Fibroblast of villous mesenchyme (primary cell): ENCODE measurements at places on chromosomes 5 and 9. TPM values are rescaled to one million over a fixed set of nuclear protein-coding genes. Genes with fewer than 3 reads are reported as not detected.

DNA sequence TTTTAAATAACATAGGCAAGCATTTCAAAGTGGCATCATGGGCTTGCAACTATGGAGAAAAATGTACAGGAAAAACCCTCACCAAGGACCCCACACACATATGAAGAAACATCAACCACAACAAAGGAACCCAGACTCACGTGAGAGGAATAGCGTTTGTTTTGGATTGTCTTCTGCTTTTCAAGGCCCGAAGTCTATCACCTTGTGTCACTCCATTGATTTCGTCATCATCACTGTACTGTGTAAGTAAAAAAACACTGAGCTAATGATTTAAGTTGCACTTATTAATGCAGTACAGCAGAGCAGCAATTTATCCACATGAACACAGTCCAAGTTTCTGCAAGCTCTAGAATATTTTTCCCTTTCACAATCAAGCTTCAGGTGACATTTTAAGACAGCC, 72.4 kb downstream of the HABP4 start:
- no peak for DNase-seq

- DNase-seq = peak; percentile 47
These were observed 1.7 kb downstream of the TUT7 start for GRCh38 chr9:86352440-86353077.

Gene IFNK
- not detected in 2 replicates for total RNA-seq

DNA sequence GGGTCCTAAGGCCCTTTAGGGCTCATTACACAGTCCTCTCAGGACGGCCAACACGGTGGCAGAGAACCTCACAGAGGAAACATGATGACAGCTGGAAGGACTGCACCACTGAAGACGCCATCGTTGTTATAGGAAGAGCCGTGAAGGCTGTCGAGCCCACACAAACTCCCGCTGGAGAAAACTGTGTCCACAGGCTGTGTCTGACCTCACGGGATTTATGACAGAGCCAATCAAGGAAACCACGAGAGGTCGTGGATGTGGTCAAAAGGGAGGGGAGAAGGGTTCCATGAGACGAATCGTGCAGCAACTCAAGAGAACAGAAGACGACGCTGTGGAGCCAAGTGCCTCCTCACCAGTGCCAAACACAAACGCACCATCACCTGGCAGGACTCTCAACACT, 12.2 kb downstream of the QSOX2 start:
- no peak for DNase-seq

DNA sequence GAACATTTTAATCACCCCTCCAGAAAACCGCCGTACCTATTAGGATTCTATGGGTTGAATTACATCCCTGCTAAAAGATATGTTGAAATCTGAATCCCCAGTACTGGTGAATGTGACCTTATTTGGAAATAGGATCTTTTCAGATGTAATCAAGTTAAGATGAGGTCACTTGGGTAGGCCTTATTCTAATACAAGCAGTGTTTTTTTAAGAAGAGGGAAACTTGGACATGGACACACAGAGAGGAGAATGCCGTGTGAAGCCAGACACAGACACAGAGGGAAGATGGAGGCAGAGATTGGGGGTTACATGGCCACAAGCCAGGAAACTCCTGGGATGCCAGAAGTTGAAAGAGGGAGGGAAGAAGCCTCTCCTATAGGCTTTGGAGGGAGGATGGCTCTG, 183.5 kb downstream of the GNA14 start:
- no peak for DNase-seq

GRCh38 chr5:180115326-180116076, 43.9 kb upstream of the RNF130 start:
- no peak for DNase-seq

- no peak for DNase-seq
These were observed 100.9 kb upstream of the PTGER4 start for GRCh38 chr5:40578501-40579451.

DNA sequence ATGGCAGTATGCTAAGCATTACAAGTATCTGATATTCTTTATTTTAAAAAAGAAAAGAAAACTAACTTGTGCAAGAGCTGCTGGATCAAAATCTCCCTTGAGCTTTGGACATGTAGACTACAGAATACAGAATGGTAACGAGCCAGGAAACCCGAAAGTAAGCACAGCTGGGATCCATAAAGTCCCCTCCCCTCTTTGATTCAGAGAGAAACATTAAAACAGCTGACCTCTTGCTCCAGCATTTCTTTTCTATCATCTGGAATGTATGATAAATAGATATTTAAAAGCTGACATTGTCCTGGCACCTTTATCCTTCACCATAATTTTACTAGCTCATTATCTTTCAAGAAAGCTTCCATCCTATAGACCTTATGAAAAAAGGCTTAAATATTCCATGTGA, 28.2 kb upstream of the LPAR1 start:
- DNase-seq = peak; percentile 37

- no peak for DNase-seq
These were observed 49.8 kb upstream of the IFNK start for GRCh38 chr9:27474305-27474704.

DNA sequence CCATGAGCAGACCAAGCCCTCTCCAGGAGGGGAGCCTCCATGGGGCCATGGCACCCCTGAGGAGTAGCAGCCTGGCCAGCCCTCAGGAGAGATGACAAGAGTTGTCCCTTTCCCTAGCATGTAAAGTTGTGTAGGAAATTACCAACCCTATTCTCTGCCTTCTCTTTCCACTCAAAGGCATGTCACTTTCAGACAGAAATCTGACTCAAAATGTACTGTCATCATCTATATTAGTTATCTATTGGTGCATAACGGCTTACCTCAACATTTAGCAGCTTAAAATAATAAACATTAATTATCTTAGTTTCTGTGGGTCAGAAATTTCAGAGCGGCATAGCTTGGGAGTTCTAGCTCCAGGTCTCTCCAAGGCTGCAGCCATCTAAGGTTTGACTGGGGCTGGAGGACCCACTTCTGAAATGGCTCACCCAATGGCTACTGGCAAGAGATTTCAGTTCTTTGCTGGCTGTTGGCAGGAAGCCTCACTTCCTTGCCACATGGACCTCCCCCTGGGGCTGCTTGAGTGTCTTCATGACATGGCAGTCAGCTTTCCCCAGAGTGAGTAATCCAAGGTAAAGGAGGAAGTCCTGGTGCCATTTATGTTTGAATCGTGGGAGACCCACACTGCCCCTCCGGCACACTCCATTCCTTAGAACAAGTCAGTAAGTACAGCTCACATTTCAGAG, 632.3 kb downstream of the CCDC171 start:
- DNase-seq = no peak

Gene FABP6
- not detected in 2 replicates for total RNA-seq

- DNase-seq = no peak
These were observed 21.7 kb downstream of the CXXC5 start for GRCh38 chr5:139669662-139670368.

GRCh38 chr5:1380011-1380817, 35.3 kb upstream of the CLPTM1L start:
- peak; percentile 31 for DNase-seq

GRCh38 chr5:54696931-54697330, 179.4 kb downstream of the SNX18 start:
- DNase-seq = no peak

Gene GPR150
- 0.32 and 0.43 TPM in 2 replicates for total RNA-seq

- DNase-seq = no peak
These were observed 1.4 kb downstream of the CHSY3 start for GRCh38 chr5:129905473-129906176.

DNA sequence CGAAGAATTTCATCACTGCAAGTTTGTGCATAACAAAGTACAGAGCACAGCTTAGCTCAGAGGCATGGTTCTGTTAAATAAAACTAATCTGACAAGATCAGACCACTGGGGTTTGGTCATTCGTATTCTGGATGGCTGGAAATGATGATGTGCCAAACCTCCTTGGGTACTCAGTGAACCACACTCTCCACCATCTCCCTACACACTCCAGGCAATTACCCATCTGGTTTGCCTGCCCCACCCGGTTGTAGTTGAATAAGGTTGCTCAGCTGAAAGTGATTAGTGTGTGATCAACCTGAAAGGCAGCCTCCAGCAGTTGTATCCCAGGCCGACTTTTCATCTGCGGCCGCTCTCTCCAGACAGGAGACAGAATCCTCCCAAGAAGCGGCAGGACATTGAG, 371.4 kb downstream of the TLE1 start:
- peak; percentile 17 for DNase-seq

DNA sequence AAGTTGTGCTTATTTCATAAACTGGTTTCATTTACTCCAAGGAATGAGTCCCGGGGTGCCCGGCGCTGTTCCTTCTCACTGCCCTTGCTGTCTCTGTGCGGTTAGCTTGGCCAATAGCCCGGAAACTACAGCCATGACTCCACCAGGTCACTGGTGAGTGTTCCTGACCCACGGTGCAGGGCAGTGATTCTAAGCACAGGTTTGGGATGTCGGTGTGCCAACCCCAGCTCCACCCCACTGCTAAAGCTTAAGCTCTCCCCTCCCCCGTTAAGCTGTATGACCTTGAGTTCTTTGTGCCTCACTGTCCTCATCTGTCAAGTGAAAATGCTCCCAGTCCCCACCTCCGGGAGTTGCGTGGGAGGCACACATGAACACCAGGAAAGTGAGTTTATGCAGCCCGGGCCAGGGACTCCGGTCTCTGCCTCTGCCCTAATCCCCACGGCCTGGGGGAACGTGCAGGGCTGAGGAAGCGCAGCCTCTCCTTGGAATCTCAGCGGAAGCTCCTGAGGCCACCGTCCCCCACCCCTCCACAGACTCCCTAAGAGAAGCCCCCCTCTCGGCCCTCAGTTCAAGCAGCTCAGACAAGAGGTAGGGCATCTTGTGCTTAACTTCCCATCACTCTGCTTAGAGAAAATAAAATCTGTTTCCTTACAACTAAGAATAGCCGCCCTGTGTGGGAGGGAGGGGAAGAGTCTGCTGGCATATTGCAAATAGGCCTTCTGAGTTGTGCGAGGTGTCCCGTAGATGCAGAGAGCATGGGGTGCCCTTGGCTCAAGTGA, 92.0 kb upstream of the RAI14 start:
- DNase-seq = peak; percentile 87

- no peak for DNase-seq
These were observed 612.6 kb downstream of the EBF1 start for GRCh38 chr5:158487156-158487555.

Gene UBQLN1
- total RNA-seq = 97.0 and 133 TPM in 2 replicates

Gene EPB41L4A
- 0.64 and 0.86 TPM in 2 replicates for total RNA-seq

- DNase-seq = no peak
These were observed 166.4 kb downstream of the PIK3R1 start for GRCh38 chr5:68381909-68382308.

GRCh38 chr9:87655731-87656130, 70.2 kb upstream of the CTSL start:
- DNase-seq = no peak

DNA sequence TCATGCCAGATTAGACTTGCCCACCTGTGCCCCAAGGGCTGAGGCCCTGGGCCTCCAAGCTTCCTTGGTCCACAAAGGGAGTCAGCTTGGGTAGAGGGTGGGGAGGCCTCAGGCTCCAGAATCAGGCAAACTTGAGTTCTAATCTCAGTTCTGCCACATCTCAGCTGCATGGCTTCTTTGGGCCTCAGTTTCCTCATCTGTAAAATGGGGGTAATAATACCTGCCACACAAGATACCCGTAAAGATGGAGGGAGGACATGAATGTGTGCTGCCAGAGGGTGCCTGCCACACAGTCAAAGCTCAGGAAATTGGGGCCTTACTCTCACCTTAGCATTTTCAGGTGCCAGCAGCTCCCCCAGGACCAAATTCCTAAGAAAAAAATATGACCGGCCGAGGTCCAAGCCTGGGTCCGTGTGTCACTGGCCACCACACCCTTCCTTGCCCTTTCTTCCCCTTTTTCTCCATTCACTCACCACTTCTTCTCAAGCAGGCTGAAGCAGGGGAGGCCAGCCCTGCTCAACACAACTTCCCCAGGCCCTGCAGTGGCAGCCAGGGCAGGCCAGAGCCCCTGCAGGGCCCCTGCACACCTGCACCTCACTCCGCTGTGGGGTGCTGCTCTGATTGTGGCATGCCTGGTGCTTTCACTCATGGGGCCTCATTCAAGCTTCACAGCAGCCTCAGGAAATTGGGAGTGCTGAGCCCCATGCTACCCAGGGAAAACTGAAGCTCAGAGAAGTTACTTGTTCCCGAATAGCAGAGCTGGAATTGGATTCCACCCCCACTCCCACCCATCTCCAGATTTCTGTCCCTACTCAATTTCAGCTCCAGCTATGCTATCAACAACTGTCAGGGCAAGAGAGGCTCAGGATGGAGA, 3.9 kb downstream of the RGS14 start:
- no peak for DNase-seq

GRCh38 chr5:1134478-1134877, 22.6 kb upstream of the SLC12A7 start:
- no peak for DNase-seq

DNA sequence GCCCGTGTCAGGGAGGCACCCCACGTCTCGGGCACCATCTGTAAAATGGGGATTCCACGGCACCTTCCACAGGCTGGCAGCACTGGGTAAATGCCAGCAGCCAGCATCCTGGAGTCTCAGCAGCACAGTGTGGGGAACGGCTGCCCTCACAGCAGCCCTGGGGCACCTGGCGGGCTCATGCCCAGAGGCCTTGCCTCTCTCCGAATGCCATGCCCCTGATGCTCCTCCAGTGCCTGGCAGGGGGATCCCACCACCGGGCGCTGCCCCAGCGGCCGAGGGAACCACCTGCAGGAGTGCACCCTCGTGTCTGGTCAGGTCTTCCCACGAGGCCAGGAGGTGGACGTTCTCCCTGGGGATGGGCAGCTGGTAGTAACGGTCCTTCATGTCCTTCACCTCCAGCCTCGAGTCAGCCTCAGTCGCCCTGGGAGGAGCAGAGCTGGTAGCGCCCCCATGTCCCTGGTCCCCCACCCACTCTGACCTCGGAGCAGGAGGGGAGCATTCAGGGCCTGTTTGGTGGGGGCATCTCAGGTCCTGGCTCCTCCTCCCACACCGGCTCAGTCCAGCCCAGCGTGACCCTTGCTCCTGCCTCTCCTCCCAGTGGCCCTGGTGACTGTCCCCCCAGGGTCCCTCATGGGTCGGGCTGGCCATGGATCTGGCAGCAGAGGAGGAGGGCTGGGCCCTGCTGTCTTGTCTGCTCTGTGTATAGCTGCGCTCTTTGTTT, 49.9 kb upstream of the NRARP start:
- no peak for DNase-seq

Gene PCDHB3
- 0.32 and 0.43 TPM in 2 replicates for total RNA-seq

DNA sequence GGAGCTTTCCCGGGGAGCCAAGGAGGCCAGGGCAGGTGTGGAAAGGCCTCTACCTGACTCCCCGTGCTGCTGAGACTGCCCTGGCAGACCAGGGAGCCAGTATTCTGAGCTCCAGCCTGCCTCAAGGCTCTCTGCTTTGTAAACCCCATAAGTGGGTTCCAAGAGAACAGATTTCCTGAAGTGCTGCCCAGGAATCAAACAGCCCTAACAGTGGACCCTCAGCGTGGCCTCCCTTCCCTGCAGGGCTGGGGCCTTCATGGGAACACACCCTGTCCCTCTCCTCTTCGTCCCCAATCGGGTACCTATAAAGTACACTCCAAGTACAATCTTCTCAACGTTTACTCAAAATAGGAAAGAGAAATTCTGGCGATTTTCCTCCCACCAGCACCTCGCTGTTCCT, 252.5 kb downstream of the FSTL4 start:
- DNase-seq = no peak

Gene LYRM7
- total RNA-seq = 4.2 and 6.0 TPM in 2 replicates

- no peak for DNase-seq
These were observed 31.1 kb downstream of the MRPS27 start for GRCh38 chr5:72288924-72289323.
